ENCODE measurements at places on chromosomes 7 and 10.

DNA sequence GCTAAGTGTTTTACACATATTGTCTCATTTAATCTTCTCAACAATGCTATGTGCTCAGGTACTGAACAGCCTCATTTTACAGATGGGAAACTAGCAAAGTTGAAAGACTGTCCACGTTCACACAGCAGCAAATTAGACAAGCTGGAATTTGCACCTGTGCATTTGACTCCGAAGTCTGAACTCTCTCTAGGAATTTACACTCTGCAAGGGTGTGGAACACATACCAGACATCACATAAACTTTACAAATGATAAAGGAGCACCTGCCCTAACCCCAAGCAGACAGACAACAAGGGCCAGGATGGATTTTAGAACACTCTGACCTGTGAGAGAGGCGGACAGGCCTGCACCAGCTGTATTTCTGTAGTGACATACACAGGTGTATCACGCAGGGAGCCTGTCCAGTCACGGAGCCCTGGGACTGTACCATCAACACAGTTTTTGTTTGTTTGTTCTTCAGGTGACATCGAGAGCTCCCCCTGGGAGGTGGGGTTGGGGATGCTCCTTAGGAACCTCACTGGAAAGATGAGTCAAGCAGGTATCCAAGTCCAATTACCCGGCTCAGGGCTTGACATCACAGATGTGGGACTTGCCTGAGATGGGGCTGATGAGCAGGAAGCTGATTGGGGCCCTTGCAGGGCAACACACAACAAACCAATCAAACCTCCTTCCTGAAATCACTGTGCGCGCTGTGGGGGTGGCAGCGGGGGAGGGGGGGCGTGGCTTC is 31.0 kb downstream of the MKI67 start:
- no peak for DNase-seq

DNA sequence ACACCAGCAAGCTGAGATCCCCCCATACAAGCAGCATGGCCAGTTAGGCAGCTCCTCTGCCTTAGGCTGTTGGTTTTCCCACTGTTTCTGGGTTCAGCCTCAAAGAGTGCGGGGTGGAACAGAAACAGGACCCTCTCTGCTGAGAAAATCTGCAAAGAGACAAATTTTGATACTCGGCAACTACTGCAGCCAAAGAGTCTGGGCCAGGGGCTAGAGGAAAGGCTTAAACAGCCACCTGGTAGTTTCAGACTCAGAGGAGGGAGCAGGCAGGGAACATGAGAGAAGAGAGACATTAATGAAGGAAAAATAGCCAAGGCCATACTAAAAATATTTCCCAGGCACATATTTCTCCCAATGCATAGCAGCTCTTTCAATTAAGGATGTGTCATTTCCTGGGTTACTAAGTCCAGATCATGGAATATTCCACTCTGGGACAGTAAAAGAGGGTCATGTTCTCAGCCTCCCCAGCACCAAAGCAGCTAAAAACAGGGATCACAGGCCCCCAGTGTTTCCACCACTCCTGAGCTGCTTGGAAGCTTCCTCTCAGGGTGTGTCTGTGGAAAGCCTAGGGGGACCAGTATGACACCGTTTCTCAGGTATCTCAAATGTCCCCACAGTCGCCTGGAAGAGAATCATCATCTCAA is 29.8 kb downstream of the PDLIM1 start:
- no peak for DNase-seq

- no peak for DNase-seq
Observed at GRCh38 chr10:14601872-14602725, 172.6 kb downstream of the FAM107B start.

- no peak for DNase-seq
Observed at GRCh38 chr7:111363099-111363498, 199.2 kb downstream of the IMMP2L start.

DNA sequence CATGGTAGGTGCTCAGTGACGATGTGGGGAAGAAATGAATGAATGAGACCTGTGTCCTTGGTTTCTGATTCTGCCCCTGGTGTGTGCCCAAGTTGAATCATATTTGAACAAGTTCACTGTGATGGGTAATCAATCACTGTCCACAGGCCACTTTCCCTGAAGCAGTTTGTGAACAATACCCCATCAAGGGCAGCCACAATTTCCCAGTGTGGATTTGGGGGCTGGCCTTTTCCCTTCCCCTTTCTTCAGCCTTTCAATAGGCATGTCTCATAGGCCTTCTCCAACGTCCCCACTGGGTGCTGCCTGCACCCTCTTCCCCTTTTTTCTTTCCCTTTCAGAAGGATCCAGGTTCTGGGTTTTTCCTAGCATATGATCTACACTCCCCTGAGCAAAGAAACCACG is 64.7 kb downstream of the CREB5 start:
- no peak for DNase-seq

DNA sequence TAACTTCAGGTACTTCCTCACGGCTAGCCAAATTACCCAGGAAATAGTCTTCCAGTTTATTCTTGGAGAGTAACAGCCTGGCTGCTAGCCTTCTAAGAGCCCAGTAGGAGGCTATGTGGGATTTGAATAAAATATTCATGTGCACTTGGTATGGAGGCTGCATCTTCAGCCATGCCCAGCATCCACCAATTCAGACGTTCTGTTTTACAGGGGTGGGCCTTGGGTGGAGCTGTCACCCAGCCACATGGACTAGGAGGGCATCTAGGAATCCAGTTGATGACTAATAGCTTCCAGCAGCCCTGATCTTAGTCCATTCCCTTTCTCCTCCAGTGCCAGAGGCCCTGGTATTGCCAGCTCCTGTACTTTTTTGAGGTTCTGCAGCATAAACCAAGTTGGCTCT is 66.3 kb upstream of the ZRANB1 start:
- no peak for DNase-seq

DNA sequence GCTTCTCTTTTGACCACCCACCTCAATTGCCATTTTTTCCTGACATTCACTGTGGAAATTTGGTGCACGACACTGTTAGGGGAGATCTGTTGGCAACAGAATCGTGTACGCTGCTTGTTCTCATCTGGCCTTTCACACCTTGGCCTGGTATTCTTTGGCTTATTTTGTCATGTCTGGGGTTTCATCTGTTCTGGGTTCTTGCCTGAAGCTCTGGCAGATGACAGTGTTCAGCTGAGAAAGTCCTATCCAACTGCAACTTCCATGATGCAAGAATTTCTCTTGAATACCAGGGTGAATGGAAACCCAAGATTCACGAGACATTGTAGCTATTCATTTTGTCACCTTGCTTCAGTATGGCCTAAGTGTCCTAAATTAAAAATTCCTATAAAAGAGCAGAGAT is 82.6 kb upstream of the CELF2 start:
- no peak for DNase-seq

DNA sequence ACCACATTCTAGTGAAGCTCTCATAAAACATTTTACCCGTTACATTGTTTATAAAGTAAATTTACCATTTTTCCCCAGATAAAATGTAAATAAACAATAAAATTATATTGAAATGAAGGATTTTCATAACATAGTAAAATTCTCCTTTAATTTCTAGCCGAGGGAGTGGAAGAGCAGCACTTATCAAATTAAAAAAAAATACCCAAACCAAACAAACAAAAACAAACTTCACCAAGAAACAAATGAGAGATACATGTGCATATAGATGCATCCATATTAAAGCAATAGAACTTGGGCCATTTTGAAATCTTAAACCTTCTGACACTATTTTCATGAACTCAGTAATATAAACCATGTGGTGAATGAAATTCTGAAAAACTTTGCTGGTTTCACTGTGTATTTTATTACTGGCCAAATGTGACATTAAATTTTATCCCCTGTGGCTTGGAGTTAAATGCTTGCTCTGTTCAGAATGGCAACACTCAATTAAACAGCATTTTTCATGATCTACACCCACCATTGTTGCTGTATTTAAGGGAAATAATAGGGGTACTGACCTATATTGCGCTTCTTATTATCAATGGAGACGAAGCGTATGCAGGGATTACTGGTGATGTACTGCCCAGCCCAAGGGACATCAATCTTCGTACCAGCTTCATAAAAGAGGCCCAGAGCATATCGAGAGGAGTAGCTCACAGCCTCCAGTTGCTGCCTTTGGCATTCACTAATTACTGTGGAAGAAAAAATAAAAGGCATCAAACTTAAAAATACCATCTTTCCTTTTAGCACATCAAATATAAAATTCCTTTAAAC is 220.9 kb downstream of the RNLS start:
- DNase-seq: no peak

DNA sequence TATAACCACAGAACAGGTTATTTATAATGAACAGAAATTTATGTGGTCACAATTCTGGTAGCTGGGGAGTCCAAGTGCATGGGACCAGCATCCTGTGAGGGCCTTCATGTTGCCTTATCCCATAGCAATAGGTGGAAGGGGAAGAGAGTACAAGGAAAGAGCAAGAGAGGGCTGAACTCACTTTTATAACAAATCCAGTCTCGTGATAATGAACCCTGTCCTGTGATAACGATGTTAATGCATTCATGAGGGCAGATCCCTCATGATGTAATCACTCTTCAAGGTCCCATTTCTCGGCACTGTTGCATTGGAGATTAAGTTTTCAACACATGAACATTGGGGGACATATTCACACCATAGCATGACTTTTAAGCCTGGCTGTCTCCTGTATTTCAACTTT is 27.4 kb upstream of the CCDC7 start:
- no peak for DNase-seq

DNA sequence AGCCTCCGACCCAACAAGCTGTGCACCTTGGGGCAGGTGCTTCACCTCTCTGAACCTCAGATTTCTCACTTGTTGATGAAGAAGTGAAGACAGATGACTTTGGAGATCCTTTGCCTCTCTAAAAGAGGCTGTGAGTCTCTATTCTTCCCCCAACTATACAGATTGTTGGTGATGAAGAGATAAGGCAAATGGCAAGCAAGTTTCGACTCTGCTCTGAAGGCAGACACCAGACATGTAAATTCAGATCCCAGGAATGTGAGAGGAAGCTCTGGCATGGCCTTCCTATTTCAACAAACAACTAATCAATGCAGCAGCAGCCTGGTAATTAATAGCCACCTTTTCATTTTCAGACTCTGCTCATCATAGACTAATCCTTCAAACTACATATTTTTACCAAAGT is 74.2 kb upstream of the EGR2 start:
- DNase-seq: no peak

DNA sequence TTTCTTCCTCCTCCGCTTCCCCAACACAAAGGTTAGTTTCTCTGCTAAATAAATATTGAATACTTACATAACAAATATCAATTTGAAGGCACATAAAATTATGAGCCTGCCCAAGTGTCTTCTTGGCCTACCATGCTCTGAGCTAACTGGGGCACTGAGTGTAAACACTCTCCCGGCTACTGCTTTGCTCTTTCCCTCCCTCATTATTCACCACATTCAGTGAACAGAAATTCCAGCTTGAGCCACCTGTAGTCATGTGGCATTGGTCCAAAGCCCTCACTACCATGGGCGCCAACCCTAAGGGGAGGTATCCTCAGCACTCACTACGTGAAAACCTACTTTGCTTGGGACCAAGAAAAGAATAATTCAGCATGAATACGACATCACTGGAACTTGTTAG is 409.0 kb downstream of the KCNMA1 start:
- DNase-seq: no peak

GRCh38 chr10:44742248-44742647 is 168.9 kb upstream of the TMEM72 start:
- DNase-seq: no peak

- no peak for DNase-seq
Observed at GRCh38 chr7:131330299-131330698, 2.6 kb downstream of the MKLN1 start.

GRCh38 chr10:13231190-13231589 is 3.0 kb downstream of the UCMA start:
- no peak for DNase-seq

GRCh38 chr10:97539523-97540200 is 32.9 kb upstream of the ANKRD2 start:
- no peak for DNase-seq

GRCh38 chr10:133263674-133264073 is 13.0 kb downstream of the ADAM8 start:
- DNase-seq: no peak

DNA sequence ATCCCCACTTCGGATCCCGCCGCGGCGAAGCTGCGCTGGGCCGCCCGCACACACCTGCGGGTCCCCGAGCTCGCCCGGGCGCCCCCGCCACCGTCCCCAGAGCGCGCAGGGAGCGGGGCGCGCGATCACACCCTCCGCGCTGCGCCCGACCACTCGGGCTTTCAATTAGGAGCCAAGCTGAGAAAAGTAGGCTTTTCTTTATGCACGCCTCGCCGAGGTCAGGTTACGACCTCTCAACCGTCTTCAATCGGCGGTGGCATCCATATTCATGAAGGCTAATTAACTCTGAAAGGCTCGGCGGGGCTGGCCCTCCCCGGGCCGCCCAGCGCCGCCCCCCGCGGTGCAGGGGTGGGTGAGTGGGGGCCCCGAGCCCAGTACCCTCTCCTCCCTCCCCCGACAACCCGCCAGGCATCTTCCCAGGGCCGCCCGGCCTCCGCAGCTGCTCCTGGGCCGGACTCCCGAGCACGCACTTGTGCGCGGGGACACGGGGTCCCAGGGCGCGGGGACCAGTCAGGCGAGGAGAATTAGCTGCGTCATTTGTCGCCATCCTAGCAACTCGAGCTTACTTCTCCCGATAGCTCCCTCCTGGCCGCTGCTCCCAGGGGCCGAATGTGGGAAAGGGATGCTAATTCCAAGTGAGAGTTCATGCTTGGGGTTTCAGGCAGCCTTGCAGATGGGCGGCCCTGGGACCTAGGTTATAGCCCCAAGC is 155.5 kb upstream of the LYZL2 start:
- DNase-seq: peak; percentile 58

DNA sequence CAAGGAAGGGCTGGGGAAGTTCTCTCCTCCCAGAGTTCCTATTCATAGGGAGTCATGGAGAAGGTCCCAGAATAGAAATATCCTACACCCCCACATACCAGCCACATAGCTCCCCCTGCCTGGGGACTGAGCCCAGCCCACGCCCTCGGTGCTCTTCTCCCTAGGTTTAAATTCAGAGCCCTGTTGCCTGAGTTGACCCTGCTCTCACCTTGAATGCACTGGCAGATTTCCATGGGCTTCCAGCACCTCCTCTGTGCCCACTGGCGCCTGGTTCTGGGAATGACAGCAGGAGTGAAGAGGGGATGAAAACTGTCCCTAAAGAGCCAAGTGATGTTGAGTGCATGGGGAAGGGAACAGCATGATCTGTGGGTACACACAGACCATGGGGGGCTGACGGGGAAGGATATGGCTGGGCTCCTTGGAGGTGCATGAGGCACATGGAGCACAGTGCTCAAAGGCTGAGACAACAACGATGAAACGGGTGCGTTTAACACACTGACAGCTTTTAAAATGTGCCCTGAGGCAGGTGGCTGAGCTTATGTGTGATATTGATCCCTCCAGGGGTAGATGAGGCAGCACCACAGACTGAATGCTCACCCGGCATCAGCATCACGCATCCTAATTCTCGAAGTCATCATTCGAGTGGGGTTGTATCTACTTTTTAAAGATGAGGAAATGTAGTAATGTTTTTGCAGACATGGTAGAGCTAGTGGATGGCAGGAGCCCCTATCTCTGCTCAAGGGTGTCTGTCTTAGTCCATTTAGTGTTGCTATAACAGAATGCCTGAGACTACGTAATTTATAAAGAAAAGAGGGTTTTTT is 53.7 kb upstream of the IGFBP3 start:
- DNase-seq: no peak
